ENCODE measurements at places on chromosomes 2 and 18. TPM values are rescaled to one million over a fixed set of nuclear protein-coding genes. Genes with fewer than 3 reads are reported as not detected.

The PSTPIP2 gene
- 5.9 TPM for total RNA-seq

The DSC3 gene
- 0.32 TPM for total RNA-seq

The FHOD3 gene
- total RNA-seq = 3.8 TPM

The SCYGR4 gene
- total RNA-seq = 0.84 TPM

The AQP4 gene
- not detected for total RNA-seq

- DNase-seq = no peak
Measured at GRCh38 chr18:8450013-8450412, 159.2 kb upstream of the RAB12 start.

GRCh38 chr2:17539611-17540092 lies 844 bp upstream of the VSNL1 start:
- no peak for DNase-seq

DNA sequence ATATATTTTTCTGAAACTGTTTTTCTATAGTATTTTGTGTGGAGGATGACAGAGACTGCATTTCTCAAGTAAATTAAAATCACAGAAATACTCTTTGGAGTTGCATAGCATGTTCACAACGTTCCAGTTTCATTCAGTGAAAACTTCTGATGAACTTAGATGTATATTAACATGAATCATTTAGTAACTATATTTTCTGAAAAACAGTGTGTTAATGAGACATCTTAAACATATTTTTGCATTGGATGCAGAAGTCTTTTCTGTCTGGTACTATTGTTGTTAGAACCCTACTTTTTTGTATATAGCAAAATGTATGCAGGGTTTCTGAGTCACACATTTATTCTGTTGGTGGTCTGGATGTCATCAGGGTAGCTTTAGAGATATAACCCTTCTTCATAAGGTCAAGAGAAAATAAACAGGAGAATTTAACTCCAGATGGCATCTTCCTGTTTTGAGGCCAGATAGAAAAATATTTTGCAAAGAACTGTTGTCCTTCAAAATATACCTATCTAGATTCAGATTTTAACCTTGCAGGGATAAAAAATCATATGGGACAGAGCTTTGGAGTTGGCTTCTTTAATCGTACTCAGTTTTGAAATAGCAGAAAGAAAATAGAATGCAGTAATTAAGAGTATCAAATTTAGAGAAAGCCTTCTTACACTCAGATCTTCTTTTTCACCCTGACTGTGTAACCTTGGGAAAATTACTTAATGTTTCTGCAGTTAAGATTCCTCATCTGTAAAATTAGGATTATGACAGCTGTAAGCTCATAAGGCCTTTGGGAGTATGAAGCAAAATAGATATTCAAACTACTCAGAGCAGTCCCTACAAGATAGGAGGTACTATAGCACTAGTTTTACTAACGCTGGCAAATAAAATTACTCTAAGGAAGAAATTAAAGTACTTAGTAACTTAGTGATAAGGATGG lies 5.3 kb downstream of the COL3A1 start:
- no peak for DNase-seq

Measured in omental fat pad (tissue), 4 donors.